Esophagus mucosa (tissue), 1 donor: ENCODE measurements at places on chromosomes 16 and 17. TPM values are rescaled to one million over a fixed set of nuclear protein-coding genes. Genes with fewer than 3 reads are reported as not detected.

The HBA1 gene
- total RNA-seq = 7.9 TPM

The OSGIN1 gene
- 5.6 TPM for total RNA-seq

GRCh38 chr16:1950047-1950446, 4.4 kb downstream of the RPL3L start:
- ATAC-seq = peak; percentile 69

- ATAC-seq = no peak
Measured at GRCh38 chr16:67882374-67883145, 2.1 kb upstream of the NRN1L start.

GRCh38 chr17:57109393-57110151, 24.5 kb downstream of the AKAP1 start:
- ATAC-seq = no peak

GRCh38 chr16:85653290-85653891, 35.4 kb downstream of the GINS2 start:
- ATAC-seq = no peak

DNA sequence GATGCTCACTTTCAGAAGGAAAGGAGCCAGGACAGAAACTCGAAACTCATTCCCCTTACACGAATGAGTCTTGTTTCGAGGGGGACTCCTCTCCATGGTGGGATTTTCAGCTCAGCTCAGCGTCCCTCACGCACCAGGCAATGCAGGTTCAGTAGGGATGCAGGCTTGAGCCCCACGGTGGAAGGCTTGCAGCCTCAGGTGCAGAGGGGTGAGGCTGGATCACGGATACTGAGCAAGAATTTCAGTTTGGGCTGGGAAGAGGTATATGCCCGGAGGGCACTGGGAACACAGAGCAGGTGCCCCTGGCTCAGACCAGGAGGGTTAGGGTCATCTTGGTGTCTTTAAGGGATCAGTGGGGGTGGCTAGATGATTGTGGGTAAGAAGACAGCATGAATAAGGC, 344.9 kb upstream of the TNRC6C start:
- ATAC-seq = no peak

DNA sequence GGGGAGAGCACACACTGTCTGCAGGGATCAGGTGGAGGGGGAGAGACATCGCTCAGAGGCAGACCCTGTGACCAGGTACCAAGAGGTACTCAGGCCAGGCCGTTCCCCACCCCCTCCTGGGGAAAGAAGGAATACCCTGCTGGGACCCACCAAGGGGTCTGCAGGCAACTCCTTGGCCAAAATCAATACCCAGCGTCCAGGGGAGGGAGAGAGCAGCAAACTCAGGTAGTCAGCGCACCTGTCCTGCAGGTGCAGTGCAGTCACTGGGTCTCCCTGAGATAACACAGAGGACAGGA, 57.5 kb upstream of the DOC2B start:
- ATAC-seq = peak; percentile 33
